ENCODE measurements at places on chromosomes 6 and 20. TPM values are rescaled to one million over a fixed set of nuclear protein-coding genes. Genes with fewer than 3 reads are reported as not detected.

DNA sequence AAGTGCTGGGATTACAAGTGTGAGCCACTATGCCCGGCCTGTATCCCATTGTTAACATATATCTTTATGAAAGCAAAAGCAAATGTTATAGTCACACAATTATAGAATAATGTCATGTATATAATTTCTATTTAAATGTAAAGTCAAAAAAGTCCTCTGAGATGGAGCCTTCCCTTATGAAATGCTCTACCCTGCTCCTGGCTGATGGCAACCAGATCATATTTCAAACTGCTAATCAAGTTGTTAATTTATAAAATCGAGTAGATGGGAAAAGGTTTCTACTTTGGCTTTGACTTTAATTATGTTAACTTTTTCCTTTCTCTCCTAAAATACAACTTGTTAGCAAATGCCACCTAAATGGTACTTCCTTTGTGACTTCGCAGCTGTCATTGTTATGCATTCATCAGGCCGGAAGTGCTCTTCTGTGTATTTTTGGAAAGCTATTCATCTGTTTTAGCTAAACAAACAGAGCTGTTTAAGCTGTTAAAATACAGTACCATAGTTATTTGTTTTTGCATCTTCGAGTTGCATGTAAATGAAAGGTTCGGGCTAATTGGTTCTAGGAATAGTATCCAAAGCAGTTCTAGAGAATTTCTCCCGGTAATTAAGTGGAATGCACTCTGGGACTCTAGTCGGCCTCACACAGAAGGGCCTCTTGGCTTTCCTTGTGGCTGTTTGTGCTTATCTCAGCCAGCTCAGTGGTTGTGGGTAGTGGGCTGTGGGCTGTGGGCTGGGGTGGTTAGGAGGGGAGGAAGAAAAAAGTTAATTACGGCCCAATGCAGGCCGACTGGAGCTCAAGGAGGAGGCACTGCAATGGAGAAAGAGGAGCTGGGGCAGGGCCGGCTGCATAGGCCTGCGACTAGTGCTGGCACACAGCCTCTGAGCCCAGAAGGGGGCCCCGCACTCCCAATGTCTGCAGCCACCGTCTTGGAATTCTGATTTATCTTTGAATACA lies 34.8 kb downstream of the SLC35D3 start:
- DNase-seq, result no peak

Gene HDGFL1
- total RNA-seq, result not detected

- DNase-seq, result no peak
Measured at GRCh38 chr20:36569847-36570429, 3.5 kb upstream of the TGIF2 start.

GRCh38 chr20:41769592-41770018 lies 151.4 kb upstream of the CHD6 start:
- DNase-seq, result no peak

Gene RCAN2
- total RNA-seq, result 25.7 TPM

DNA sequence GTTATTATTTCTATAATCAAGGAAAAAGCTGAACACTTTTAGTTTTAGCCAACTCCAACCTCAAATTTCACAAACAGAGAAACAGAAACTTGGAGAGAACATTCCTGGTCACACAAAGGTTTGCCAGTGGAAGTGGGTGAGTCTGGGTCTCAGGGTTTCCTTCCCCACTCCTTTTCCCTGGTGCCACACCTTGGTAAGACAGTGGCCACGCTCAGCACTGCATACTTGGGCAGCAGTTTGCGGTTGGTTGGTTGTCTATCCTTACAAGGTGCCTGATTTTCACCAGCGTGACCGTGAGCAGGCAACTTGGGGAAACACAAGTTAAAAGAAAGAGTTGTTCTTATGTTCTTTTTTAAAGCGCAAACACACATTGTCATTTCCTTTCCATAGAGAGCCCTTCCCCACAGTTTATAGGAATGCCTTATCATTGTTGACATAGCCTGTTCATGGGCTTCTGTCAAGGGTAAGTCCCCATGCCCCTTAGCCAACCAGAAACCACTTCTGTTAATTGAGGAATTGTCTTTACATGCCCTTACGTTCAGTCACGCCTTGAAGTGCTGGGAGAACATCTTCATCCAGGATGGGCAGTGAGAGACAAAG lies 82.2 kb downstream of the RIN2 start:
- no peak for DNase-seq

- DNase-seq, result no peak
Measured at GRCh38 chr6:364609-365540, 26.7 kb upstream of the IRF4 start.

Gene TCF15
- total RNA-seq, result 0.63 TPM

DNA sequence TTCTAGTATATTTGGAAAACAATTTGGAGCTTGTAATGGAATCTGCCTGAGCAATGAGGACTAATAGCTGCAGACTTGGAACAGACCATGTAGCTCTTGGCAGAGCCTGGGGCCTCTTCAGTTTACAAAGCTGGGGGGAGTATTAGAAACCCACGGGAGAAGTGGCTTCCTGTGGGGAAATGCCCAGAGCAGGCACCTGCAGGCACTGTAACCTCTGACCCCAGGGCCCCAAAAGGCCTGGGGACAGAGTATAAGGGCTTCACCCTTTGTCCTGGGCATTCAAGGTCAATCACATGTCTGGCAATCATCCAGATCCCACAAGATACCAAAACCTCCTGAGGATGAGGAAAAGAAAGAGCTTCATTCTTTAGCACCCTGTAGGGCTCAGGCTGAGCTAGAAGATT lies 19.4 kb downstream of the PKIG start:
- DNase-seq, result peak; percentile 93

- no peak for DNase-seq
Measured at GRCh38 chr20:1319051-1319450, 9.9 kb downstream of the SDCBP2 start.

Gene SAMD5
- total RNA-seq, result 9.2 TPM

- no peak for DNase-seq
Measured at GRCh38 chr6:157223021-157223430, 100.3 kb downstream of the TMEM242 start.

Gene PBOV1
- not detected for total RNA-seq

DNA sequence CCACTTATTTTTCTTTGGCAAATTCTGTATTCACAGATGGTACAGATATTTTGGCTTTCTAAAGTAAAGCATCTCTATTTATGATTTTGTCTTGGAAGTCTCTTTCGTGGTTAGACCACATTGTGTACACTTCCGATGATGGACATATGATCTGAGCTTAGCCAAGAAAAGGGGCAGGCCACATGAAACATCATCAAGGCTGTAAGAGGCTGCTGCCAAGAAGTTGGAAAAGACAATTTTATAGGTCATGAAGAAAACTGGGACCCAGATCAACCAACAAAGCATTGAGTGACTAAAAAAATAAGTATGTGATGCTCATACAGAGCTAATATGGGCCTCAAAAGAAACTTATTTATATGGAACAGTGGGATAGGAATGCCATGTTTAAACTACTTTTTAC lies 266.4 kb downstream of the HAO1 start:
- DNase-seq, result no peak

DNA sequence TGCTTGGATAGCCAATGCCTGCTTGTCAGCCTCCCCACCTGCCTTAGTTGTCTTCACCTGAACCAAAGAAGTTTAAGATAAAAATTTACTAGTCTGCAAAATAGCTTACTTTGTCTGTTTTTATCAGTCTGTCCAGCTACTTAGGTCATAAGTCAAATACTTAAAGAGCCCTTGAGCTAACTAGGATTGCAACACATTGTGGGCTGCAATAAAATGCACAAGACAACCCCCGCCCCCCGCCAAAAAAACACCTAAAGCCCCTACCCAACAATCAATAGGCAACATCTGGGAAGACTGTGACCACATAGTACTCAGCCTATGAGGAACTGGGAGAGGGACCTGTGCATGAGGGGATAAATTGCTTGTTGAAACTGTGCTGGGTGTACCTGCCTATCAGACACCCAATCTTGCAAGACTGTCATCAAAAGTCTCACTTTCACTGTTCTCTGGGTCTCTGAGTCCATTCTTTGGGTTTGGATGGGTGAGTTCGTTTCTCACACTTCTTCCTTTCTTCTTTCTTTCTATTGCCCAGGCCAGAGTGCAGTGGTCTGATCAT lies 27.3 kb upstream of the ABCC10 start:
- no peak for DNase-seq

DNA sequence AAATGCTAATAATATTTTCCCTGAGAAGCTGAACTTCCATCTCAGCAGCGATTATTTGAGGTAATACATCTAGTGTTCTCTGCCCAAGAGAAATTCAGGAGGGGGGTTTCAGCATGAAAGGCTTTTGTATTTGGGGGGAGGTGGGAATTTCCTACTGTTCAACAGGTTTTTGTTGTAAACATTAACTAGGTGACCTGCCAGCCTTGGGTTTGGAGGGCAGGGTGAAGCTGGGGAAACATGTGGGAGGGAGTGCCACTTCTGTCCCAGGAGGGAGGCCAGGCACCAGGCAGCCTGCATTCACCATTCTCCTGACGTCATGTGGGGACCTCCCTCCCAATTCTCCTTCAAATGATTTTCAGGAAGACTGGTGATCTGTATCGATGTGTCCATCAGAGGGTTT lies 37.7 kb upstream of the PKHD1 start:
- peak; percentile 80 for DNase-seq

GRCh38 chr20:41172296-41173140 lies 35.2 kb downstream of the PLCG1 start:
- peak; percentile 7 for DNase-seq
